ENCODE measurements at places on chromosomes 5 and 9. TPM values are rescaled to one million over a fixed set of nuclear protein-coding genes. Genes with fewer than 3 reads are reported as not detected.

SEMA5A gene
- 0.02 TPM for total RNA-seq

TIMD4 gene
- 4.6 TPM for total RNA-seq

LHX2 gene
- total RNA-seq, result not detected

PTGDS gene
- total RNA-seq, result 3.2 TPM

PCDHGC3 gene
- total RNA-seq, result not detected

LCN15 gene
- not detected for total RNA-seq

PRR16 gene
- not detected for total RNA-seq

NUTM2F gene
- total RNA-seq, result not detected

NTNG2 gene
- 14.5 TPM for total RNA-seq

HRH2 gene
- 21.4 TPM for total RNA-seq

BASP1 gene
- total RNA-seq, result not detected

SMIM33 gene
- 0.26 TPM for total RNA-seq

CXXC5 gene
- 4.1 TPM for total RNA-seq

DNA sequence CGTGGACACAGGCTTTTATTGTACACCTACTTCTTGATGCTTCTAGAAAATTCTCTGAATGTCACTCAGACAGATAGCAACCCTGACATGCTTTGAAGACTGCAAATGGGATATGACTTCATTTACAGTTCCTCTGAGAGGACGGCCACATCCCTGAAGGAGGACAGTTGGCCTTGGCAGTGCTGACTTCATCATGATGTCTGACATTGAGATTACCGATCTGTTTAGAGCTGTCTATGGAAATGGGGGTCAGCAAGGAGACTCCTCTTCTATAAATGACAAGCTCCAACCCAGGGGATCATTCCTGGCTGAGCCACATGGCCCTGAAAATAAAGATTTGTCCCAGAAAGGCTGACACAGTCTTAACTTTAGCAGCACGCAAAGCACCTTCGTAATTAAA, 75.8 kb downstream of the NUDT12 start:
- DNase-seq, result no peak

GRCh38 chr5:18807256-18808149, 1173.2 kb downstream of the TAF11L14 start:
- no peak for DNase-seq

DNA sequence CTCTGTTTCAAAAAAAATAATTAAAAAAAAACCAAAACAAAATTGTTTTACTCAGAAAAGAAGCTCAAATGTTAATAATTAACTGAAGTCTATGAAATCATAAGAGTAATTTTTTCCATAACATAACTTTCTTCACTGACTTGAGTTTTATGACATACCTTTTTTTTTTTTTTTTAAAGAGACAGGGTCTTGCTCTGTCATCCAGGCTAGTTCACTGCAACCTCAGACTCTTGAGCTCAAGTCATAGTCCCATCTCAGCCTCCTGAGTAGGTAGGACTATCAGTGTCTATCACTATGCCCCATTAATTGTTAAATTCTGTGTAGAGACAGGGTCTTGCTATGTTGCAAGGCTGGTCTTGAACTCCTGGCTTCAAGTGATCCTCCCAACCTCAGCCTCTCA, 21.9 kb downstream of the SAR1B start:
- no peak for DNase-seq

DNA sequence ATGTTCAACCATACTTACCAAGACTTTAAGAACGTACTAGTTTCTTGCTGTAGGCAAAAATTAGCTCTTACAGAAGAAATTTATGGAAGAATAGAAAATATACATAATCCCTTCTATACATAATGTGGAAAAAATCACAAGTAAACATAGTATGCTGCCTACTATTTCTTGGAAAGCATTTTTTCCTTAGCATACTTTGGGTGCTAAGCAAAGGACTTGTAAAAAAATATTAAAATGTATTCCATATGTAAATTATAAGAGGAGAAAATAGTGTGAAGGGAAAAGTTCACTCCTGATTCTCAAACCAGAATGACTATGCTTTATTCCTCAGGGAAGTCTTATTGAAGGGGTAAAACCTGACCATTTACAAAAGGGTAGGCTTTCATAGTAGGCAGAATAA, 243.8 kb upstream of the VLDLR start:
- DNase-seq, result no peak

DNA sequence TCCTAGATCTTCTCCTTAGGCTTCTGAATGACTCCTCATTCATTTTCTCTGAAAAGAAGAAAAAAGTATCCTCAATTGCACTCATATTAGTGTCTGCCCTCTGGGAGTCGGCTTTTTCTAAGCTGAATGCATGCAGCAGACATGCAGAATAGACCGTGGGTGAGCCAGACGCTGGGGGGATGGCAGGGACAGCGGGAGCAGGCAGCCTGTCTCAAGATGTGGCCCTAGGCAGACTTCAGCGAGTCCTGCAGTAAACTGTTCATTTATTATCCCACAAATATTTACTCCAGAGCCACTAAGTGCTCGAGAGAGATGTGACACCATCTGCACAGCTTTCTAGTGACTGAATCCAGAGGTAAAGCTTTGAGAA, 164.9 kb upstream of the RAI14 start:
- DNase-seq, result no peak

DNA sequence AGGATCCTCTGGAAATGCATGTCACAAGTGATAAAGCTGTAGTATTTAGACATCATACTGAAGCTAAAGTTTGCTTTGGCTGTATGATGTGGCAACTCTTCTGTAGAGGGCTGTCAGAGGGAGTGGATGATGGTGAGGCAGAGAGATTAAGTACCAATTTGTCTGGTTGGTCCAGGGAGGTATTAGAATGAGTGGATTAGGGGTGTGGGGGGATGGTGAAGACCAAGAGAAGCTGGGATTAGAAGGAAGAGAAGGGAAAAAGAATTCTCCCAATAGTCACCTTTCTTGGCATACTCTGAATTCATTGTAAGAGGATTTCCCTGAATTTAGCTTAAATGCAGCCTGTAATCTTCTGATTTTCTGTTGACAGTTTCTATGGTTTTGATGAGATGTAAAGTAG, 3.6 kb downstream of the PCDHAC2 start:
- DNase-seq, result no peak

DNA sequence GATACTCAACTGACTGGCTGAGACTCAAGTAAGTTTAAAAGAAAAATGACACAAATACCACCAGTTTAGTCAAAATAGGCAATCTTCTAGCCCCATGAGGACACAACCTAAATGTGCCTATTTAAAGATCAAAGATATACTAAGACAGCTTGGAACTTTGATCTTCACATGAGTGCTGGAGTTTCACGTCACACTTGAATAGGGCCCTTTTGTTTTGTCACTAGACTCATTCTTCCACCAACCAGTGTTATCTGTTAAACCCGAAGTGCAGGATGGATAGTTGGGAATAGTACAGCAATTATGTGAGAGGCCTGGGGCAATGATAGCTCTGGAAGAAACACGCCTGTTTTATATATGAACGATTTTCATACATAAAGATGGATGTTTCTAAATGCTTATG, 792.8 kb upstream of the NUDT12 start:
- DNase-seq, result no peak

GRCh38 chr5:79762929-79763328, 73.3 kb downstream of the CMYA5 start:
- no peak for DNase-seq

DNA sequence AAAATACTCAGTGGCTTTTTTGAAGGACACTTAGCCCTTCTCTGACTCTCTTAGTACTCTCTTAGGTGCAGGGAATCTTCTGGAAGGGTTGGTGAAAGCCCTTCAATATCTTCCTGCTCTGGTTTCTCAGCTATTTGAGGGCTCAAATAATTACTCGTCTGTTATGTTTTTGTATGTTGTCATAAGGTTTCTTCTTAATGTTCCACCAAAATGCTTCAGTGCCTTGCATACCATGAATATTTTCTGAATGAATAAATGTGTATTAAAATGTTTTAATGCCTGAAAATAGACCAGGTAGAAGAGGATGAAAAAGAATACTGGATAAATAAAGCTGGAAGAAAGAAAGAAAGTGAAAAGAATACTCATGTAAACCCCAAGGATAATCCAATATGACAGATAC, 124.3 kb downstream of the STK32A start:
- DNase-seq, result no peak

- DNase-seq, result no peak
Measured at GRCh38 chr5:89168766-89169165, 285.8 kb upstream of the MEF2C start.

- DNase-seq, result no peak
Measured at GRCh38 chr9:133339641-133340040, 3.7 kb upstream of the SURF6 start.

GRCh38 chr5:87195104-87195591, 72.5 kb upstream of the RASA1 start:
- no peak for DNase-seq
